Stimulated activated CD8-positive, alpha-beta memory T cell treated with anti-CD3 and anti-CD28 coated beads, Interleukin-15, amount 100 ng/mL, for 4 hours (primary cell): ENCODE measurements at places on chromosomes 4 and X.

- DNase-seq = no peak
These were observed 28.6 kb upstream of the SLC10A4 start for GRCh38 chr4:48454591-48454990.

DNA sequence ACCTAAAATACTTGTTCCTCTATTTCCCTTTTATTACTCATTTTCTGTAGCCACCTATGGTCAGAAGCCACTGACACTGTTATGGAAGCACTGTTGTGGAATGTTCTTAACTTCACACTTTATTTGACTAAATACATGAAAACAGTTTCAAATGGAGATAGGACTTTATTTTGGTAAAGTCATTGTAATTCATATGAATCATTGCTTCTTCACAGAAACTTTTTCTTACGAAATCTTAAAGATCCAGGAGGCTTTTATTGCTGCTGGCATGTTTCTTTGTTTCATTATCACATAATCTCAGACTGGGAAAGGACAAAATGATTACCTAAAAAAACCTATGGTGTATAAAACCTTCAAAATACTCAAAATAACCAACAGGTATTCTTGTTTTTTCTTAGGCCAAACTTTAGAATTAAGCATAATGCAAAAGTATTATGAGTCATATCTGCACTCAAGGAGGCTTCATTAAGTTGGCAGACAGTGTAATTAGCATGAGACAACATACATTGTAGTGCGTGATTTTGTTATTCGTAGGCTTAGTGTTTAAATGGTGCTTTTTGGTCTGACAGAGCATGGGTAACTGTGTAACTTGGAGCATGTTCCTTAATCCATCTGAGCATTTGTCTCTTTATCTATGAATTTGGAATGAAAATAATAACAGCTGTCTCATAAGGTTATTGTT lies 58.0 kb downstream of the SH3BGRL start:
- no peak for DNase-seq

DNA sequence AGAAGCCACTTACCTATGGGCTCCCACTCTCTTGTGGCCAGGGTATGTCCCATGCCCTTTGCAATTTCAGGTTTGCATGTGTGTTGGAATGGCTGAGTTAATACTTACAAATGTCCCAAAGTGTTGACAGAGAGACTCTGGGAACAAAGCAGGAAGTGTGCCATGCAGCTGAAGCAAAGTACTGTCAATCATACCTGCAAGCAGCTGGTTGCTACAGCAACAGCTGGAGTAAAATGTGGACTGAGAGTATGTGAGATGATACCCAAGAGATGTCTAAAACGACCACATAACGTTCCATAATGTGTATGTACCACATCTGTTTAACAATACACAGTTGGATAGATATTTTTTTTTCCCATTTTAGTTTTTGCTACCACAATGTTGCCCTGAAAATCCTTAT lies 82.8 kb upstream of the CAMK2D start:
- DNase-seq = no peak

DNA sequence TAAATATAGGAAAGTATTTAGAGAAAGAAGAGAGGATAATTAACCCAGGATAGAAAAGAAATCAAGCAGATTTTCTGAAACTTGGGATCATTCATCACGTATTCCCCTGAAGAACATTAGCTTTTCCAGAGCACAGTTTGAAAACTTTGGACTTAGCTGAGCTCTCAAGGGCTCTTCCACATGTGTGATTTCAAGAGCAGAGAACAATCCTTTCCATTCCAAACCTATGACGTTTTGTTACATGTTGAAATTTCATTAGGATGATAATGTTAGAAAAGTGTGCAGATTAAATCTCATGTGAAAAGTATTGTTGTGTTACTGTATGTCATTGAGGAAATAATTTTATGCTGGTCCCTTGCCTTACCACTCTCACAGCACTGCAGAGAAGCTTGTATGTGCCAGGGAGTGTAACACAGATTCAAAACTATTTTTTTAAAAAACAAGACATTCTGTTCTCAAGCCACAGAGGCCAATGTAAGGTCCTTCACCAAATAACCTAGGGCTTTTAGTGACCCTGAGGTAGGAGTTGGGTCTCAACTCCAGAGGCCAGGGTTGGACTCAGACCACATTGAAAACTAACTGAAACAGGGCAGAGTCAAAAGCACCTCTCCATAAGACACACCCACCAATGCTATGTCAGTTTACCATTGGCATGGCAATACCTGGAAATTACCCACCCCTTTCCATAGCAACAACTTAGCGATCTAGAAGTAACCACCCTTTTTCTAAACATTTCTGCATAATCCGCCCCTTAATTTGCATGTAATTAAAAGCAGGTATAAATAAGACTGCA lies 141.3 kb downstream of the ANXA5 start:
- DNase-seq = no peak

- no peak for DNase-seq
These were observed 24.2 kb upstream of the SPON2 start for GRCh38 chr4:1196421-1197183.

GRCh38 chr4:128697323-128697722 lies 112.2 kb upstream of the JADE1 start:
- DNase-seq = no peak

- DNase-seq = no peak
These were observed 32.6 kb upstream of the PHF8 start for GRCh38 chrX:54076903-54077302.

- DNase-seq = no peak
These were observed 138.3 kb downstream of the PDE5A start for GRCh38 chr4:119490335-119490734.

- DNase-seq = no peak
These were observed 89.5 kb downstream of the SNX25 start for GRCh38 chr4:185298728-185299430.

DNA sequence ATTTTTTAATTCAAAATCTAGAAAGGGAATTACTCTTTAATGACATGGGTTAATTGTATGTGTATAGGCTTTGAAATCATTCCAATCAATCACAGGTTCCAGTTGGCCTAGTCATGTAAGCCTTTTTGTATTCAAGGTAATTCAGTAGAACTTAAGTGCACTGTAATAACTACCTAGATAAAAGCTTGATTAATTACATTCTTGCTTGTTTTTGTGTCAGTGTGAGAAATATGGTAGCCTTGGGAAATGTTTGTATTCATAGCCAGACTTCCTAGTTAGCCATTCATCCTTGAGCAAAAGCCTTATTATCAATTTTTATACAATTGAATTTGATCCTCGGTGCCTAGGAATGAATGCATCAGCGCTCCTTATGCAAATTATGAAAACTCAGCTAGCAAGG lies 33.5 kb downstream of the TKTL2 start:
- no peak for DNase-seq

DNA sequence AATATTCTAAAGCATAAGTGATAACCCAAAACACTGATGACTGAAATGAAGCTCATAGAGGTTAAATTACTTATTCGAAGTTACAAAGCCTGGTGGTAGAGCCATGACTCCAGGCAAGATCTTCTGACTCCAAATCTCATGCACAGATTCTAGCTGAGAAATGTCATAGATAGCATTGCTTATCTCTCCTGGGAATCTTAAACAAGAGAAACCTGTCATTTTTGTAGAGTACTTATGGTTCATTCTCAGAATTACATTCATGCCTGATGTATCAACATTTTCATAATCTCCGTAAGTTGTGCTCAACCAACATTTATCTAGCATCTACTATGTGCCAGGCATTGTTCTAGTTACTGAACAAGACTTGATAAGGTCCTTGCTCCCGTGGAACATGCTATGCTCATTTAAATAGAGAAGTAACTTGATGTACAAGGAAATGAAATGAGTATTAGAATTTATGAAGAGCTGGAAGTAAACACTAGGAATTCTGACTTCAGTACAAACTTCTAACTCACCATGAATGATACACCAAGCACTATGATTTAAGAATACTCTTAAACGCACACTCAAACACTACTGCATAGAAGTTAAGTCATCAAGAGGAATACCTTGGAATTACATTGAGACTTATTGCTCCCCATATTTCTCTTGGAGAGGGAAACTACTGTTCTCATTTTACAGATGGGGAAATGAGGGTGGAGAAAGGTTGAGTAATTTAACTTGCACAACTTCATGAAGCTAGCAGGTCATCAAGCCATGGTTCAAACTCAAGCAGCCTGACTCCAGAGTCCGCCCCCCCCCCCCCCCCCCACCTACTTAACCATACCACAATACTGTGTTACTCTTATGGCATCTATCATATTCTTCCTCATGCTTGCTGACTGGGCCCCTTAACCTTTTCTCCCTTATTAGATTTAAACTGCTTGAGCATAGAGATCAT lies 45.4 kb downstream of the MBNL3 start:
- no peak for DNase-seq

DNA sequence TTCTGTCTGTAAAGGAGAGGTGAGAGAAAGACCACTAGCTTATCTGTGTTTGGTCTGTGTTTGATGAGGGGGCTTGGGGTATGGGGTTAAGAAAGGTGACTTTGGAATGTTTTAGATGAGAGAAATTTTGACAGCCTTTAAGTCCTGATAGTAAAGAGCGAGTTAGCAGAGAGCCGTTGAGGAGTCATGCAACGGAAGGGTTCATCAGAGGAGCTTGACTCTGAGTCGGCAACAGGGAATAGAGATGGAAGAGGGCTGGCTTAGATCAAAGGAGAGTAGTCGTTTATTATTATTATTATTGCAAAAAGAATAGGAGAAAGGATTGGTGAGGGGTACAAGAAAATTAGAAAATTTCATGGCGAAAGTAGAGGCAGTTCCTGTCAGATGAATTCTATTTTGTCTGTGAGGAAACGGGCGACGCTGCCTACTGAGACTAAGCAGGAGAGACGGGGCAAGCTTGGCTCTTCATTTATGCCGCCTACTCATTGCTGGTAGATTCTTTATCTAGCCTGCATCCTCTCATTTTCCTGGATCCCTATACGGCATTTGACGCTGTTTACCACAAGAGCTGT lies 473 bp upstream of the VAMP7 start:
- DNase-seq = no peak

DNA sequence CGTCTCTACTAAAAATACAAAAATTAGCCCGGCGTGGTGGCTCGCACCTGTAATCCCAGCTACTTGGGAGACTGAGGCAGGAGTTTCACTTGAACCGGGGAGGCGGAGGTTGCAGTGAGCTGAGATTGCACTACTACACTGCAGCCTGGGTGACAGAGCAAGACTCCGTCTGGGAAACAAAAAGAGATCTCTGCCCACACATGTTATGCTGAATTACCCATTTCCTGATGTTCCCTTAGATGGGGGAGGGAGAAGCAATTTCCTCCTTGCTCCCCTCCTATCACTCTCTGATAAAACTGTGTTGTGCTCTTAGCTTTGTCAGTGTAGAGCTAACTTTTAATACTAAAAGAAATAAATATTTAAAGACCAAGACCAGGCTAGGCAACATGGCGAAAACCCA lies 102.5 kb downstream of the LARP7 start:
- DNase-seq = no peak

GRCh38 chrX:133417364-133417763 lies 2.1 kb upstream of the GPC4 start:
- no peak for DNase-seq
